Stimulated activated CD4-positive, alpha-beta T cell treated with anti-CD3 and anti-CD28 coated beads, TNF-alpha, amount 100 ng/mL, for 1 hour (primary cell): ENCODE measurements at places on chromosomes 1 and 21.

- DNase-seq, result no peak
Observed at GRCh38 chr1:81802707-81803430, 2.1 kb downstream of the ADGRL2 start.

DNA sequence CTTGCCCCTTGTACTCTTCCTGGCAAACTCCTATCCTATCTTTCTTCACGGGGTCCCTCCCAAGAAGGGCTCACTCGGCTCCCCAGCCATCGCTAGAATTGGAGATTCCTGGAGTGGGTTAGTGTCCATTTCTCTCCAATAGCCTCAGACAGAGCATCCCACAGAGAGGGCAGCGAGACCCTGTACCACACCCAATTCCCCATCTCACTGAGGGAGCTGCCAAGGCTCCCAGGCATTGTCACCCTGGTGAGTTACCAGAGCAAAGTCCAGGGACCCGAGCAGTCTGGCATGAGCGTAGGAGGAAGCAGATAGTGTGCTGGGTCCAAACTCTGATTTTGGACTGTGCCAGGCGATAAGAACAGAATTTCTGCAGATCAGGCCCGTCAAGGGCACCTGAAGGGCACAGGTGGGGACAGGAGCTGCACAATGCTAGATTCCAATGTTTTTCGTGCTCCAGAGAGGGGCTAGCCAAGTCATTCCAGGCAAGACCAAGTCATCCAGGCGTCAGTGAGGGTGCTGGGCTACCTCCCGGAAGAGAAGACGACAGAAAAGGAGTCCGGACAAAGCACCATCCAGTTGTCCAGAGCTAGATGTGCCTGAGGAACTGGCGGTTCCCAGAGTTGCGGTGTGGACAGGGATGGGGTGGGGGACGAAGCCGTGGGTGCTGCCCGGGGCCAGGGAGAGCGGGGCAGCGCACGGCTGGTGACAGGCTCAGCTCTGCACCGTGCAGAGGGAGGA, 15.3 kb downstream of the AKR7A3 start:
- no peak for DNase-seq

DNA sequence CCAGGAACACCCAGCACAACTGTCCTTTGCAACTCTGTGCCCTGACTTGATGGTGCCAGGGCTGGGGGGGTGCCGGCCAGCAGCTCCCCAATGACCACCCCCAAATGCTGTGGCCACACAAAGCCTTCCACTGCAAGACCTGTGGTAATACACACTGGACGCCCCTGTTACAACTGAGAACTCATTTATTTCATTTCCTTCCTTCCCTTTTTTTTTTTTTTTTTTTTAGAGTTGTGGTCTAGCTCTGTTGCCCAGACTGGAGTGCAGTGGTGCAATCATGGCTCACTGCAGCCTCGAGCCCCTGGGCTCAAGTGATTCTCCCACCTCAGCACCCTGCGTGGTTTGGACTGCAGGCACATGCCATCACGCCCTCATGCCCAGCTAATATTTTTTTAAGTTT, 25.2 kb downstream of the TP73 start:
- no peak for DNase-seq

GRCh38 chr1:15325375-15326085, 78.5 kb downstream of the FHAD1 start:
- no peak for DNase-seq

GRCh38 chr1:107246775-107247345, 106.0 kb downstream of the NTNG1 start:
- no peak for DNase-seq

DNA sequence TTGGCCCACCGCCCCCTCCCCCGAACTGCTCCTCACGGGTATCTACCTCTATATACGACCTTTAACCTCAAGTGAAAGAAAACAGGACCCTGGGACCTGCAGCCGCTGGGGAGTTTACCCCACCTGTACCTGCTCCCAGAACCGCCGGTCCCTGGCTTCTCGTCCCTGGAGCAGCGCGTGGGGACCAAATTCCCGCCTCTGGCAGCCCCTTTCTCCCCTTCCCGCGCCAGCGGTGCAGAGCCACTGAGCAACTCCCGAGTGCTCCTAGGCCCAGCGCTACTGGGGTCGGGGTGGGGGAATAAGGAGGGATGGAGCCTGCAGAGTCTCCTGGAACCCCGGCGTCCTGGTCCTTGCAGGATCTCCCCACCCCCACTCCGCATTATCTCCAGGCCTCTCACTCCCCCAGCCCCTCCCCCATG, 1.6 kb downstream of the SYT6 start:
- no peak for DNase-seq

DNA sequence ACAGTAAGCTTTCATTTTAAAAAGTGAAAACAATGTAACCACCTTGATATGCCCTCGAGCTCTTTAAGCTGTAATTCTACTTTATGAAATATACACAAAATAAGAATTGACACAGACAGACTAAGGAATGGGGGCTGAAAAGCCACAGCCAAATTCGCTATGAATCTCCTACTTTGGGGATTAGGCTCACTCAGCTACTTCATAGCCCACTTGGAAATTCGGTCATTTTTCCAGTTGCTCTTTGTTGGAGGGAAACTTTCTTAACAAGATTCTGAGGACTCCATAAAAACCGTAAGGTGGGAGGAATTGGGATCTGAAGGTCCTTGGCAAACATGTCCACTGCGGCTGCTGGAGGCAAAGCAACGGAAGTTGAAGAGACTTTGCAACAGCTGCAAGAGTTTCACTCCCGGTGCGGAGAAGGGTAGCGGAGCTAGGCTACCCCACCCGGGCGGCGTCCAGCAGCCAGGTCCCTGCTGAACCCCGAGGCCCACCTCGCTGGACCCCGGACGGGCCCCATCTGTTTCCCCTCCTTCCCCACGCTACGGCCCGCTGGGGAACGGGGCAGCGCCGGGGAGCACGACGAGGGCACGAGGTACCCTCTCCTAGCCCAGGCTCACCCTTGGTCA, 634 bp downstream of the MYCBP start:
- peak; percentile 12 for DNase-seq

DNA sequence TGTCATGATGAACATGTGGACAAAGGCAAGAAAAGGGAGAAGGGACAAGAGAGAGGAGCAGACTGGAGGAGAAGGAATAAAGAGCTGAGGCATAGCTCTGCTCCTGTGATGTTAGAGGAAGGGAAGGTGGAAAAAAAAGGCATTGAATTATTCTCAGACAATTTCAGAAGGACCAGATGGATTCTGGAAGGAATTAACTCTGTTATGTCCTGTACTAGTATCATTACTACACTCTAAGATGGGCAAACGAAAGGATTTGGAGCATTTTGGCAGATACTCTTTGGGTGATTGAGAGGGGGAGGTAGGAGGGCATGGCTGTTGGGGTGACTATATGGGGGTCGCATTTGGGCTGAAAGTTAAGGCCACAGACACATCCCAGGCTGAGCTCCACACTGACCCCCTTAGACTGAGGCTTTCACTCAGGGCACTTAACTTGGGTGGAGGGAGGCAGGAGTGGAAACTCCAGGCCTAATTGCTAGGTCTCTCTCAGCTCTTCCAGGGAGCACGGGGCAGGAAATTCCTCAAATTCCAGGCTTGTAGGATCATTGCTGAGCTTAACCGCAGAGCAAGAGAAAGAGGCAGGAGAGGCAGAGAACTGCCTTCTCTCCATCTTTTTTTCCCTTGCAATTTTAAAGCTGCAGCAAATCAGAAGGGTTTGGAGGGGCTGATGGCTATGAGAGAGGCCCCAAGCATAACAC, 25.9 kb downstream of the KIRREL1 start:
- DNase-seq, result no peak

- DNase-seq, result no peak
Observed at GRCh38 chr1:14724246-14724645, 125.8 kb downstream of the KAZN start.

- no peak for DNase-seq
Observed at GRCh38 chr1:115826628-115827027, 14.3 kb downstream of the NHLH2 start.

GRCh38 chr1:22104865-22105437, 37.9 kb downstream of the WNT4 start:
- DNase-seq, result no peak

- DNase-seq, result peak; percentile 32
Observed at GRCh38 chr21:34510148-34511142, 1.6 kb downstream of the KCNE1 start.

DNA sequence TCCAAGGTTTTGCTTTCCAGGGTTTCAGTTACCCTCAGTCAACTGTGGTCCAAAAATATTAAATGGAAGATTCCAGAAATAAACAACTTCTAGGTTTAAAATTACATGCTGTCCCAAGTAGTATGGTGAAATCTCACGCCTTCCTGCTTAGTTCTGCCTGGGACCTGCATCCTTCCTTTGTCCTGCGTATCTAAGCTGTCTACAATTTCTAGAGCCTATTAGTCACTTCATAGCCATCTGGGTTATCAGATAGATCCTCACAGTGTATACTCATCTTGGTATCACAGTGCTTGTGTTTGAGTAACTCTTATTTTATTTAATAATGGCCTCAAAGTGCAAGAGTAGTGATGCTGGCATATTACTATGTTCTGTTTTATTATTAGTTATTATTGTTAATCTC, 157.7 kb downstream of the ROR1 start:
- DNase-seq, result no peak

GRCh38 chr1:31637915-31638673, 6.6 kb downstream of the PEF1 start:
- no peak for DNase-seq

DNA sequence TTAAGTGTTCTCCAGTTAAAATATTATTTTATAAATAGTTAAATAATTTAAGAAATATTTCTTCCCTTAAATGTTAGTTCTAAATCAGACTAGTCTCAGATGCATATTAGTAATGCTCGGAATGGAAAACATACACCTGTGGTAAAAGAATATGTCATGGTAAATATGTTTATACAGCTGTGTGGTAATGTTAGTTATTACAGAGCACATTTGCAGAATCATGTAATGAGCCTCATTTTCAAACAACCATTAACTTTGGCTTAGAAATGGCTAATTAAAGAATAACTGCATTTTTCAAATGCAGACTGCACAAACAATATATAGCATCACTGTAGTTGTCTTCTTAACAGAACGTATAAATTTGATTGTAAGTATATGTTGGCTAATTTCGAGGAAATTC, 90.3 kb downstream of the DISP1 start:
- DNase-seq, result no peak

DNA sequence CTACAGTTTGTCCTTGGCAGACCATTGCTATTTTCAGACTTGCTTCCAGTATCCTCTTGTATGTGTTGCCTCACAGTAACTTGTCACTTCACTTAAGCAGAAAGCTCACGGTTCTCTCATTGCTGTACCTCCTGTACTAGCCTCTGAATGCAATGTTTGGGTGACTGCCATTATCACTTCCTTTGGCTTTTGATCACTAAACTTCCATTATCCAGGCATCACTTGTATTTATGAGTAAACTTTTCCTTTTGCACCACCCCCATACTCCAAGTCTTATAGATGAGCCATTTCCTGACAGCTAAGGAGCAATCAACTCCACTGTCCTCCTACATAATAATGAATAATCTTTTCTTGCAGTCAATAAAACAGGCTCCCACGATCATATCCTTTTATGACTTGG, 255.3 kb downstream of the PDE4B start:
- DNase-seq, result no peak

GRCh38 chr1:221510793-221511503, 230.9 kb downstream of the DUSP10 start:
- DNase-seq, result no peak

DNA sequence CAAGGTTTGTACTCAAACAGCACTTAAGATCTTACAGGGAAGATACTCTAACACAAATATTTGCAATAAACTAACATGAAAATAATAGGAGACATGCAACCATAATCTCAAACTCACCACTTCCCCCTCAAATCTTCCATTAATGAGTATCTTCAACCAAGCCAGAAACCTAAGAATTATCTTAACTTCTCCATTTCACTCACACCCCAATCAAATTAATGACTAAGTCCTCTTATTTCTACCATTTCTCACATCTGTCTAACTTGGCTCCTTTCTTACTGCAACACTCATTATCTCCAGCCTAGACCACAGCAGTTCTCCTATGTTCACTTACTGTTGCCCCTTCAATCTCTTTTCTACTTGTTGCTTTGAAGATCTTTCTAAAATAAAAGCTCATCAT, 10.4 kb downstream of the RBBP5 start:
- no peak for DNase-seq

DNA sequence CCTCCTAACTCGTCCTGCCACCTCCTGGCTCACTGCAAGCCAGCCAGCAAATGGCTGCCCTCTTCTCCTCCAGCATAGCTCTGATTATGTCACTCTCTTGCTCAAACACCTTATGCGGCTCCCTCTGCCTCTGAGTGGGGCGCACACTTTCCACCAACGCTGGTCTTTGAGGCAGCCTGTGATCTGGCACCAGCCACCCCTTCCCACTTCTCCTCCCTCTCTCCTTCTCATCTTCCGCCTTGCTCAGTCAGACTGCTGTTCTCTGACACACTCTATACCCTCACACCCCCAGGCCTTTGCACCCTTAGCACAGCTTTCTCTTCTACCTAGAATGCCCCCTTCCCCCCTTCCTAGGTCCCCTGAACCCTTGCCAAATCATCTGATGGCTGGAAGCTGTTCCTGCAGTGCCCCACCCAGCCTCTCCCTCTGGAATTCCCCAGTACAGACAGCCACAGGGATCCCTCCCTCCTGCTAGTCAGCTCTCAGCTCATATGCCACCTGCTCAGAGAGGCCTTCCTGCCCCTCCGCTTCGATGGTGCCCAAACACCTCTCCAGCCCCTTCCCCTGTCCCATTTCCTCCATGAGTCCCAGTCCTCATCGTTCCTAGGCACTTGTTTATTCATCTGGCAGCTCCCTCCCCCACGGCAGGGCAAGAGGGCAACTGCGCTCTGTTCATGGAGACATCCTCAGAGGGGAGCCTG, 21.7 kb upstream of the PEF1 start:
- no peak for DNase-seq

GRCh38 chr1:212500983-212501382, 68.3 kb downstream of the NENF start:
- DNase-seq, result no peak

GRCh38 chr1:173268786-173269277, 61.7 kb upstream of the TNFSF4 start:
- no peak for DNase-seq

DNA sequence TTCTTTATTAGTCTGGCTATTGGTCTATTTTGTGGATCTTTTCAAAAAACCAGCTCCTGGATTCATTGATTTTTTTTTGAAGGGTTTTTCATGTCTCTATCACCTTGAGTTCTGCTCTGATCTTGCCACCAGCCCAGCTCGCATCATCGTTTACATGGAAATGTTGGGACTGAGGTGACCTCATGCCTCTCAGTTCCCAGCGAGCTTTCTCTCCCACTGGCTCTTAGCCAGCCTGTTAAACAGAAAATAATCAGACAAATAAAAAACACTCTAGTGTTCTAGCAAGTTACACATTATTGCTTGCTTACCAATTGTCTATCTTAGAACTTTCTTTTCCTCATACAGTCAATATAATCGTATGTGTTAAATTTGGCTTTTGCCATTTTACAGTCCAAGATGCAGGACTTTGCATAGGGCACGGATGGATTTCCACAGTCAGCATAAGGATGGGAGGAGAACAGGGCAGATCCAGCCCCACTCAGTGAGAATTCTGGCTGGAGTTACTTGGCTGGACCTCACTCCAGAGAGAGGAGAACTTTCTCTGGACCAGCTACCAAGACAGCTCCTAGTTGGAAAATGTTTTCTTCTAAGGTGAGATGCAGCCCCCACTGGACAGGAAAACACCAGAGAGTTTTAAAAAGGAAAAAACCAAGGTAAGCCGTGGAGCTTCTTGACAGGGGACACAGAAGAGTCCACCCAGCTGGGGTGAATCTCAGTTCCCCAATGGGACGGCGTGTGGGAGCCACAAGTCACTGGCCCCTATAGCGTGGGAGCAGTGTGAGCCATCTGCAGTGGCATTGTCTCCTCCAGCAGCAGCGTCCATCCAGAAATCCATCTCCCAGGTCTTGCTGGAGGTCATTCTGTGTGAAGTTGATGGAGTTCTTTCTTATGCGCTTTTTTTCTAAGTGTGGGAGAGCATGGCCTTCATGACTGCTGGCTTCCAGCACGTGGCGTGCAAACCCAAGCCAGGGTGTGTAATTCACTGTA, 17.6 kb downstream of the PGBD2 start:
- DNase-seq, result no peak
